WTC11 (cell line): ENCODE measurements at places on chromosomes 5 and 9.

DNA sequence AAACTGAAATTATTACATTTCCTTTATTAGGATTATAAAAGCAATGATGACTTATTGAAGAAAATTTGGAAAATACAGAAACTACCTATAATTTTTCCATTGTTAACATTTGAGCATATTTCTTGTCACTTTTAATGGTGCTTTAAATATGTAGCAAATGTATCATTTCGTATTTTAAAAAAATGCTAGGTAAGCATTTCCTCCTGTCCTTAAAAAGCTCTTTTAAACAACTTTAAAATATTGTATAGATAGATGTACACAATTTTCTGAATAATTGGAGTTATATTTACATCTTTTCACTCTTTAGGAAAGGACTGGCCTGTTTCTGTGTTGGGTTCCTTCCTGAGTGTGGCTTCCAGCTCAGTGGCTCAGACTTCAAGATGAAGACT, 15.6 kb downstream of the TENT4A start:
- no peak for DNase-seq

DNA sequence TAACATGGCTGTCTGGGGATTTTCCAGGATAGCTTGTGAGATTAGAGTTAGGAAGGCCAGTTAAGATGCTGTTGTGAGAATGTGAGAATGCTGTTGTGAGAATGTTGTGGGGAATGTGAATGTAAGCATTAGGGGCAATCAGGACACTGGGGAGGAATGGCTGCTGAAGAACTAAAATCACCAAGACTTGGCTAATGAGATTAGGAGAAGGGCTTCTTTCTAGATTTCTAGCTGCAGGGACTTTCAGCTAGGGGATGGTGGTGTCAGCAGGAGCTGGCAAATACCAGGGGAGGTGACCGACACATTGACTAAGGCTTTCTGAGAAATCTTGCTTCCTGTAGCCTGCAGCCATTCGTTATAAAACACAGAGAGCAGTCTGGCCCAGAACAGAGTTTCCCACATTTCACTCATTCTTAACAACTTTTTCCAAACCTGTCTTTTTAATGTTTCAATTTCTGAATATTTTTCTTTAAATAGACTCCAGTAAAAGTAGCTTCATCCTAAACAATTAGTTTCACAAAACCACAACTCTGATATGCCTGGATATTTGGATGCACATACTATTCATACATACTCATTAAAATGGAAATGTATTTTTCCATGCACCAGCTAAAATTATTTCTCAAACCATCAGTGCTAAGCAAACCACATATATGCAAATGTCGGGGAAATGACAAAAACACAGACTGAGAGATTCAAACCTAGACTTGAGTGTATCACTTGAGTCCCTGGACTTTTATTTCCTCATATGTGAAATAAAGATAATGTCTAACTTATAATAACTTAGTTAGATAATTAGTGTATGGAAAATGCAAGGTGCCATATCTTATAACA, 89.3 kb upstream of the TNC start:
- no peak for DNase-seq

DNA sequence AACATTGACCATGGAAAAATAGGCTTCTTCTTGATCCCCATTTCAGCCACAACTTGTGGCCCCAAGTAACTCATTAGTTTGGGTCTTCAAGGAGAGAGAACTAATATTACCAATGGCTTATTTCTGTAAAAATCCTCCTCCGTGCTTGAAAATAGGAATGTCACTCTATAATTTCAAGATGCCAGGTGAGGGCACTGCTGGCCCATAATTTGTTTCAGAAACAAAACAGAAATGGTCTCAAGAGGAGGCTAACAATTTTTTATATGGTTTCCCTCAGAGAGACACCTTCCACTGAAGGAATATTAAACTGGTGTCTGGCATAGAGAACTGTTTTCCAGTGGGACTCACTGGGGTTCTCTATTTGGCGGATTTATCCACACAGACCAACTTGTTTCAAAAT, 437.0 kb upstream of the TRPC7 start:
- no peak for DNase-seq

DNA sequence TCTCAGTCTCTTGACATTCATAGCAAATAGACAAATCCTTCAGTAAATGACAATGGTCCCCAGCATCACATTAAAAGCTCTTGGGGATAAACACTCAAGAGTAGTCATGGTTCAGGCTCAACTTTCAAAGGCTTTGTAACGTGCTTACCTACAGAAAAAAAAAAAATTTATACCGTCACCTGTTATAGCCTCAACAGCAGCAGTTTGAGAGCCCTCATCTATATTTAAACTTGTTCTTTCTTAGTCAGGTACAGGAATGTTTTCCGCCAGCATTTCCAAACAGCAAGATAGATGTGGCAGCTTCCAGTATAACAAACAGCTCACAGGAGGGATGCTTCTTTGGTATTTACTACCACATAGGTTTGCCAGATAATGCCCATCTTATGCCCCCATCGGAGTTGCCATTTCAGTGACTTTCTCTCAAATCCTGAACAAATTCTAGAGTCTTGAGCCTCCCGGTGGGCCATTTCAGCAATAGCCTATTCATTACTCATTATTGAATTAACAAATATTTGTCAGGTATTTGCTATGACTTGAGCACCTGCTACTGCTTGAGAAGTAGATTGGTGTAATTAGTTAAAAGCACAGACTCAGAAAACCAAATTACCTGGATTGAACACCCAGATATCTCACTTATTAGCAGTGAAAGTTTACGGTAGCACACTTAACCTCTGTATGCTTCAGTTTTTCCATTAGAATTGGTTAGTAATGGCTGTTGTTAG, 470.0 kb downstream of the EBF1 start:
- DNase-seq = no peak

DNA sequence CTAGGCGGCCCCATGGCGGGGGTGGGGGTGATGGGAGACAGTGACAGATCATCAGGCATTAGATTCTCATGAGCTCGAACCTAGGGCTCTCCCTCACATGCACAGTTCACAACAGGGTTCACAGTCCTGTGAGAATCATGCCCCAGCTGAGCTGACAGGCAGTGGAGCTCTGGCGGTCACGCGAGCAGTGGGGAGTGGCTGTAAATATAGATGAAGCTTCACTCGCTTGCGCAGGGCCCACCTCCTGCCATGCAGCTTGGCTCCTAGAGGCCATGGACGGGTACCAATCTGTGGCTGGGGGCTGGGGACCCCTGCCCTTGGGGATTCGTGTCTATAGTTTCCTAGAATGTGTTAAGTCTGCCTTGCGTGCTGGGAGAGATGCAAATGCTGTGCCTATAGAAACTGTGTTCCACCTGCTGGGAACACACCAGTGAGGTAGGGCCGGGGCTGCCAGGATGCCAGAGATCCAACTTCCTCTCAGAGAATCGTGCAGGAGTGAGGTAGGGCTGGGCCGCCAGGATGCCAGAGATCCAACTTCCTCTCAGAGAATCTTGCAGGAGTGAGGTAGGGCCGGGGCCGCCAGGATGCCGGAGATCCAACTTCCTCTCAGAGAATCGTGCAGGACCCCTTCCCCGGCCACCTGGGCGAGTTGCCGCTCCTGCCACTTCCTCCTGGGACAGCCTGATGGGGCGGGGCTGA, 14.1 kb upstream of the EXOC3 start:
- DNase-seq = no peak

- DNase-seq = no peak
Measured at GRCh38 chr5:17441351-17441750, 56.7 kb upstream of the TAF11L2 start.

DNA sequence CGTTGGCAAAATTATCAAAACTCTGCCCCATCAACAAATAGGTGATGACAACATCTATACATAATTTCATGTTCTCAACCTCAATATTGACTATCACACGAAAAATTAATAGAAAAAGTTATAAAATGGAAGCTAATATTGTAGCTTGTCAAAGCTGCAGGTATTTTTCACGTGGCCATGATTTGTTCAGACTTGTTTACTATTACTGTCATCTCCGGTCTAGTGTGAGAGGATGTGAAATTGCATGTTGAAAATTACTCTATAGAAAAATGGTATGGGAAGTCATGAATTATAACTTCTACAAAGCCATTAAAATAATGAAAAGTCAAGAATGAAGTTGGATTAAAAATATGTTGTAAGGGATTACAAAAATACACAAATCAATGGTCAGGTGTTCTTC, 385.8 kb downstream of the PTPRD start:
- no peak for DNase-seq

DNA sequence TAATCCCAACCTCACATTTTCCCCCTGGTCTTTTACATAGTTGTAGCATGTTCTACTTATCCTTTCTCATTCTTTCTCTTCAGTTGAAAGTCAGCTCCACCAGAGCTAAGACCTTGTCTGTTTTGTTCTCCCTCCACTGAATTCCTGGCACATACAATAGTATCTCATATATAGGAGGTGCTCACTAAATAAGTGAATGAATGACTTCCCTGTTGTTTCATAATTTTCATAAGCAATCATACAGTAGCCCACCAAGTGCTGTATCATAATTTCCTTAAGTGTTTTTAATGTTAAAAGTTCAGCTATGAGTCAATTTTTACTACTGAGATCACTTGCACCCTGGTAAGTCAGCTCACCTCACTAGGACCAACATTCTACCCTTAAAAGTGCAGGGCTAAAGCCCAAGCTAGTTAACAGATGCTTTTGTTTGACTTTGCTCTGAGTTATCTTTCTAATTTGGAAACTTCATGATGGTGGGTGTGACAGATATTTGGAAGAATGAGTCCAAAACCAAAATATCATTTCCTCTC, 27.6 kb downstream of the TMEM245 start:
- DNase-seq = no peak

GRCh38 chr5:34703767-34704713, 47.9 kb downstream of the RAI14 start:
- peak; percentile 30 for DNase-seq

GRCh38 chr5:61701877-61702602, 370.0 kb downstream of the ZSWIM6 start:
- no peak for DNase-seq
